ENCODE measurements at places on chromosomes 12 and 14.

DNA sequence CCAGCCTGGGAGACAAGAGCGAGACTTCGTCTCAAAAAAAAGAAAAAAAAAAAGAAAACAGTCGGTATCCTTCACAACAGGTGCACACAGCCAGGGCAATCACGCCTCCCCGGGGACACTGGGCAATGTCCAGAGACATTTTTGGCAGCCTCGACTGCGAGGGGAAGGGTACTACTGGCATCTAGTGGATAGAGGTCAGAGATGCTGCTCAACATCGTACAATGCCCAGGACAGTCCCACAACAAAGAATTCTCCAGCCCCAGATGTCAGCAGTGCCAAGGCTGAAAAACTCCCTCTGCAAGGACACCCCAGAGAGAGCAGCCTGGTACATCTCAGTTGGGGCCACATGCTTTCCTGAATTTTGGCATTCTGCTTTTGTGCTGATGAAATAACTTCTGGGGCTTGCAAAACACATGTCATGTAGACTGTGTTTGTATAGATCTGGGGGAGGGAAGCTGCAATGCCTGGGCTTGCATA lies 21.5 kb downstream of the ALDH2 start:
- ATAC-seq, result peak; percentile 64
- H3K27ac ChIP-seq, result no peak overlapping the region
- no peaks in the 10 kb centered on the region for H3K4me1 ChIP-seq
- peaks cover 10% of the 10 kb centered on the region for H3K36me3 ChIP-seq
- no peak overlapping the region for H3K4me3 ChIP-seq
- no peaks in the 10 kb centered on the region for H3K27me3 ChIP-seq

DNA sequence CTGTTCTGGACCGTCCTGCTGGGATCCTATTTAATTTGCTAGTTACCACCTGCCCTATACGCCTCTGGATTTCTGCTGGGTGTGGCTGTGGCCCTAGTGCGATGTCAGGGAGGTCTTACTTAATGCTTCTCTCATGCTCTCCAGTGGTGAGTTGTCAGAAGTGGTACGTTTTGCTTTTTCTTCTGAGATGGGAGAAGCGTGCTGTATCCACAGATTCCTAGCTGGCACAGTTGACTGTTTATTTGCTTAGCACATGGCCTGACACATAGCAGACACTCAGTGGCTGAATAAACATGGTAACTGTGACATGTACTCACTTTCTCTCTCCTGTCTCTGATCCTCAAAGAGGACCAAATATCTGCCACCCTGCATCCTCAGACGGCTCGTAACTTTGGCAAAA lies 107.3 kb downstream of the CACNA1C start:
- no peaks in the 10 kb centered on the region for H3K4me1 ChIP-seq
- H3K27ac ChIP-seq, result no peak overlapping the region
- no peak overlapping the region for H3K4me3 ChIP-seq
- no peak for ATAC-seq
- peaks cover 8% of the 10 kb centered on the region for H3K27me3 ChIP-seq

DNA sequence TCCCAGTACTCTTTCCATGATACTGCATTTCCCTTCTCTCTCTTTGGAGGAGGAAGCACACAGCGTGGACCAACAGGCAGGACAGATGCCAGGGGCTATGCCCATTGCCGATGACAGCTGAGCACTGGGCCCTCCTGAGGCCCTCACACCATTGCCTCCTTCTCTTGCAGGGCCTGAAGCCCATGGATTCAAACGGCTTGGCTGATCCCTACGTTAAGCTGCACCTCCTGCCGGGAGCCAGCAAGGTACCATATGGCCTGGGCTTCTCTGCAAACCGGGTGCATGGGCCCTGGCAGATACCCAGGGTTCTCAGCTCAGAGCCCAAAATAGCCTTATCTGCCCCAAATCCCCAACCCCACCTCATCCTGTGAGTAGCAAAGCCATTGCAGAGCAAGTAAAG lies 25.2 kb upstream of the OAS1 start:
- H3K27ac ChIP-seq, result no peak overlapping the region
- no peak for ATAC-seq
- no peaks in the 10 kb centered on the region for H3K4me1 ChIP-seq
- no peak overlapping the region for H3K4me3 ChIP-seq
- no peaks in the 10 kb centered on the region for H3K36me3 ChIP-seq

DNA sequence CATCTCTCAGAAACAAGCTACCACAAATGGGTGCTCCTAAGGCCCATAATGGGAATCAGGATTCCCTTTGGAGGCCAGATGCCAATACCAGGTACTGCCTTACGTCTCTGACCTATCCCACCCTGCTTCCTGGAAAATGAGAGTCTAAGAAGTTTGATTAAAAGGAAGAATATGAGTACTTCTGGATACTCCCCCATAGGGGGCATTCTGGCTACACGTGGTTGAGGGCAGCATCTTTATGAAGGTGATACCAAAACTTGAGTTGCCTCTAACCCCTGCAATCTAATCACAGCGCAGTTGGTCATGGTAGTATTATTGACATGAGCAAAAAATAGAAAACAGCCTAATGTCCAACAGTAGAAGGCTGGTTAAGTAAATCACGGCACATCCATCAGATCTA lies 184.2 kb upstream of the LHX5 start:
- ATAC-seq, result no peak
- H3K27ac ChIP-seq, result no peak overlapping the region
- H3K27me3 ChIP-seq, result no peaks in the 10 kb centered on the region
- no peaks in the 10 kb centered on the region for H3K36me3 ChIP-seq
